ENCODE measurements at places on chromosomes 11 and 22. TPM values are rescaled to one million over a fixed set of nuclear protein-coding genes. Genes with fewer than 3 reads are reported as not detected.

GRCh38 chr11:130815956-130816355 lies 100.3 kb downstream of the SNX19 start:
- ATAC-seq: no peak

GRCh38 chr22:47233316-47234243 lies 471.1 kb downstream of the TBC1D22A start:
- no peak for ATAC-seq

Gene OR10D3
- total RNA-seq: not detected

DNA sequence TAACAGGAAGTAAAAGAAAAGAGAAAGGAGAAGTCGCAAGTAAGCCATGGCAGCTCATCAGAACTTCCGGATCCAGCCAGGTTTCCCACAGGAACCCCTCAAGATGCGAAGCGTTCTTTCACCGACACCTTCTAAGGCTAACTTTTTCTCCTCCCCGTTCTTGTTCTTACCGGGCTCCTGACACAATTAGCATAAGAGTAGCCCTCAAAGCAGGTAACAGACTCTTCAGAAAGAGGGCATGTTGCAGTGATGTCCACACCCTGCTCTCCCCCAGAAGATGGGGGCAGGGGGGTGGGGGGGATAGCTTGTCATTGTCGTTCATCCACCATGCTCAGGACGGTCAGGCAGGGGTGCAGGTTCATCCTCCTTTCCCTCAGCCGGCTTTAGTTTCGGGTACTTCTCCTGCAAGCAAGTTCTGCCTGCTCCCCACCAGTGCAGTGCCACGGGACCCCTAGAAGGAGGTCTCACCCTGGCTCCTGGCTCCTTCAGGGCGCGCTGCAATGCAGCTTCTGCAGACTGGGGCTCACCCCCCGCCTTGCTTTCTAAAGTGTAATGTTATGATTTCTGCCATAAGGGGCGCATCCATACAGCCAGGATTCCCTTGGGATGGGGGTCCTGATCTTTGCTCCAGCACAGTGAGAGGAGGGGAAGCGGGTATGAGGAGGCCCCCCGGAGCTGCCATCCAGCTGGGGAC lies 2.3 kb downstream of the OPCML start:
- ATAC-seq: no peak

GRCh38 chr11:65791719-65792213 lies 4.9 kb downstream of the OVOL1 start:
- ATAC-seq: peak; percentile 56

GRCh38 chr11:46332568-46333393 lies 14.5 kb upstream of the DGKZ start:
- ATAC-seq: peak; percentile 37

GRCh38 chr11:70326365-70326811 lies 55.9 kb downstream of the PPFIA1 start:
- ATAC-seq: peak; percentile 52

Gene UPK3A
- not detected for total RNA-seq

DNA sequence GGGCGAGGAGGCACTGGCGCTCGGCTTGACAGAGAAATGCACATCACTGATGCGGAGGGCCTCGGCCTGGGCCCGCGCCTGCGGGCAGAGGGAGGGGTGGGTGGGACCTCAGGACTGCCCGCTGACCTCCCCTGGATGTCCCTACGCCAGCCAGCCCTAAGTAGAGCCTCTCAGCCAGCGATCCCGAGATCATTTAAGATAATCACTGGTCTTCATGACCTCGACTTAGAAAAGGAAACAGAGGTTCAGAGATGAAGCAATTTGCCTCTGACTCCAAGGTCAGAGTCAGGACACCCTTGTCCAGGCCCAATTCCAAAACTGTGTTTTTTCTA lies 4.9 kb downstream of the CBX6 start:
- ATAC-seq: no peak

Gene KCNJ5
- total RNA-seq: 0.08 TPM

Gene LMO2
- total RNA-seq: 11.7 TPM

- ATAC-seq: peak; percentile 97
These were observed 52.1 kb downstream of the LHFPL7 start for GRCh38 chr22:24894220-24894975.

Gene MYBPC3
- total RNA-seq: not detected

- peak; percentile 38 for ATAC-seq
These were observed 7.4 kb upstream of the TH start for GRCh38 chr11:2178906-2179494.

DNA sequence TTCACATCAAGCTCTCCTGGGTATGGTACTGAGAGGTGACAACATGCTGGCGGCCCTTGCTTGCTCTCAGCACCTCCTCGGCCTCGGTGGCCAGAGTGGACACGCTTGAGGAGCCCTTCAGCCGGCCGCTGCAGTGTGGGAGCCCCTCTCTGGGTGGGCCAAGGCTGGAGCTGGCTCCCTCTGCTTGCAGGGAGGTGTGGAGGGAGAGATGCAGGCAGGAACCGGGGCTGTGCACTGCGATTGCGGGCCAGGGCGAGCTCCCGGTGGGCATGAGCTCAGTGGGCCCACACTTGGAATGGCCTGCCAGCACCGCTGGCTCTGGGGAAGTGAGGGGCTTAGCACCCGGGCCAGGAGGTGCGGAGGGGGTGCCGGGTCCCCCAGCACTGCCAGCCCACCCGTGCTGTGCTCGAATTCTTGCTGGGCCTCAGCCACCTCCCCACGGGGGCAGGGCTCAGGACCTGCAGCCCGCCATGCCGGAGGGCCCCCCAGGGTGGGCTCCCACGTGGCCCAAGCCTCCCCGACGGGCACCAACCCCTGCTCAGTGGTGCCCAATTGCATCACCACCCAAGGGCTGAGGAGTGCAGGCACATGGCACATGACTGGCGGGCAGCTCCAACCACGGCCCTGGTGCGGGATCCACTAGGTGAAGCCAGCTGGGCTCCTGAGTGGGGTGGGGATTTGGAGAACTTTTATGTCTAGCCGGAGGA lies 106.2 kb downstream of the RAB38 start:
- ATAC-seq: no peak

- ATAC-seq: no peak
These were observed 30.4 kb upstream of the CREB3L1 start for GRCh38 chr11:46247090-46247489.

GRCh38 chr11:299081-299891 lies at the start of gene IFITM5:
Gene IFITM5 (minus strand): TSS chr11:299526. CDS start chr11:299490, 36 bp downstream.
- ATAC-seq: no peak

DNA sequence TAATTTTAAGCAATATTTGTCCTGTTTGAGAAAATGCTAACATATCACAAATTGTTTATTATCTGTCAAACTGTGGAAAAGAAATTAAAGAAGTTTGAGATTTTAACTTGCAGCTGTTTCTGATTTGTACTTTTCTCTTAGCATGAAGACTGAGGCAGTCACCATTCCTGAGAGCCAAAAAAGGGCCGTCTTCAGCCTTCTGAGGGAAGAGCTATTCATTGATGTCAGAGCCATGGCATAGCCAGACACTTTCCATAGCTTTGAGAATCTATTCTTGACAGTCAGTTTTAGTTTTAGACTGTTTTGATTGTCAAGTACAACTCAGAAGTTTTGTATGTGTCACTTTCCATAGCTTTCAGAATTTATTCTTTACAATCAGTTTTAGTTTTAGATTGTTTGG lies 32.1 kb downstream of the YAP1 start:
- ATAC-seq: no peak

Gene XNDC1N
- total RNA-seq: 3.5 TPM

Gene ALG12
- 10.1 TPM for total RNA-seq

Gene PRRG4
- 36.9 TPM for total RNA-seq

All from esophagus mucosa (tissue), 1 donor.